ENCODE measurements at places on chromosomes 5 and 9.
A peak's percentile ranks its signal among the peaks of the same experiment; 100 is the strongest.

- DNase-seq: no peak
These were observed 623.0 kb downstream of the SLCO4C1 start for GRCh38 chr5:101673120-101673519.

GRCh38 chr9:97487107-97487506, 14.4 kb upstream of the TMOD1 start:
- no peak for DNase-seq

DNA sequence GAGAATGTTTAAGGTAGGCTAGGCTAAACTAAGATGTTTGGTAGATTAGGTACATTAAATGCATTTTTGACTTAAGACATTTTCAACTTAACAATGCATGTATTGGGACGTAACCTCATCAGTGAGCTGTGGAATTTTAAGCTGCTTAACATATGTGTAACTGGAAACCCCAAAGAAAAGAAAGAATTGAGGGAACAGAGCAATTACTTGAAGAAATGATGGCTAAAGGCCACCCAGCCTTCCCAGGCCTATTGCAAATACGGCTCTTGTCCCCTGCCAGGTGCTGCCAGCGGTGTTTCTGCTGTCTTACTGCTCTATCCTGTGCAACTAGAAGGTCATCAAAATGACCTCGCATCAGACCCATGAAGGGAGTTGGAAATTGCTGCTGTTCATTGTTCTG, 52.0 kb downstream of the RICTOR start:
- DNase-seq: no peak

DNA sequence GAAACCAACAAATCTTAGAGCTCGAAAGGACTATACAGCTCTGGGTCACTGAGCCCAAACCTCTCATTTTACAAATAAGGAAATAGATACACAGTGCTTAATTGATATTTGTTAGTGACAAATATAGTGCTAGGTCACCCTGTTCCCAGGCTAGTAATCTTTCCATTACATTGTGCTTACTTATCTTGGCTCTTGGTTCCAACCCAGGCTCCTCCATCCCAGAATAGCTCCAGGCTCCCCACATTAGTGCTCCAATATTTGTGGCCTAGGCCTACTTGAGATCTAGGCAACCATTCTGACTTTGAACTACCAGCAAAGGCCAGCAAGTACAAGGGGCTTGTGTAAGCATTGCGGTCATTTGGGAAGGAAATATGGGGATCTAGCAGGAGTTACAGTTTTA, 21.7 kb upstream of the SUB1 start:
- DNase-seq: no peak

- DNase-seq: no peak
These were observed 40.6 kb downstream of the FREM1 start for GRCh38 chr9:14869671-14870070.

GRCh38 chr9:109922617-109923470, 142.8 kb downstream of the PALM2AKAP2 start:
- DNase-seq: no peak

DNA sequence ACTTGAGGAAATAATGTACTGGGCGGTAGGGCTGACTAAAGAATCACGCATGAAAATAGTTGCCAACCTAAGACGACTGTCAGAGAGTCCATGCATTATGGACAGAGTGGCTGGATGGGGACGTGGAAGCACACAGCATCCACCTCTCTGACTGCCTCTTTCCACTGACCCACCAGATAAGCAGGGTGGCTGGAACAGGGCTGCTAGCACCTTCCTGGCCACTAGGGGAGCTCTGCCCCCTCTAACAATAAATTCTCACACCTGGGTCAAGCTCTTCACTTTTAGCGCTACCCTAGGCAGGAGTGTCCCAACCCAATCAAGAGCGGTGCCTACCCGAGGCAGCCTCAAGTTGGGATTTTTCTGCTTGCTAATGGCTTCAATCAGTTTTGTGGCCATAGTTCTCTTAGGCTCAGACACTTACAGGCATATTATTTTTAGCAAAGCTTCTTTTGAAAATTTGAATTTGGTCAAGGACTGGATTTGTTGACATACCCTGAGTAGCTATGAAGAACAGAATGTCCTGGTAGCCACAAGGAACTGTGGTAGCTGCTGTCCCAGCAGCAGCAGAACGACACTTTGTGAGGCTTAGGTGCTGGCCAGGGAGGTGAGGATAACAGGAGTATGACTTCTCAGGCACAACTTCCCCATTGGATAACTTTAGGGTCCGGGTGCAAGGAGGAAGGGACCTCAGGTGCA, 6.9 kb upstream of the TPM2 start:
- peak; percentile 57 for DNase-seq

DNA sequence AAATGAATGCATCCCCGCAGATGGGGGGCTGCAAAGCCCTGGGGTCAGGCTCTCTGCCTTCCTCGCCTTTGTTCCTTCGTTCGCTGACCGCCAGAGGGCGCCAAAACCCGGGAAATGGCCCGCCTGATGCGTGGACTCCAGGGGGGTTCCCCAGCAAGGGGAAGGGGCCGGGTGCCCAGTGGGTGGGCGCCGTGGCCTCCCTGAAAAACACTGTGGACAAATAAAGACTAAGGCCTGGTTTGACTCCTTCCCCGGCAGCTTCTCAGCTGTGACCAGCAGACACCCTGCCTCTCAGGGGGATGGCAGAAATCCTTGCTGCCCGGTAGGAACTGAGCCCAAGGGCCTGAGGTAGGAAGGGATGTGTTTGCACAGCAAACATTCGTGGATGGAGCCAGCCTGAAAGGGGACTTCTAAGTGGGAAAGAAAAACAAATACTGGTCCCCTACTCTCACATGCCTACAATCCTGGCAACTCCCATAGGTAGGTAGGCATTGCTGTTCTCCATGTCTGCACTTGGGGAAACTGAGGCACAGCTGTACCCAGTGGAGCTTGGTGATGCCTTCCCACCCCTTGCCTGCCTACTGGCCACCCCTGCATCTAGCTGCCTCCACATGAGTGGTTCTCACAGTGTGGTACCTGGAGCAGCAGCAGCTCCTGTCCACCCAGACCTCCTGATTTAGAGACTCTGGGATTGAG, 57.7 kb downstream of the DUSP1 start:
- DNase-seq: peak; percentile 66

DNA sequence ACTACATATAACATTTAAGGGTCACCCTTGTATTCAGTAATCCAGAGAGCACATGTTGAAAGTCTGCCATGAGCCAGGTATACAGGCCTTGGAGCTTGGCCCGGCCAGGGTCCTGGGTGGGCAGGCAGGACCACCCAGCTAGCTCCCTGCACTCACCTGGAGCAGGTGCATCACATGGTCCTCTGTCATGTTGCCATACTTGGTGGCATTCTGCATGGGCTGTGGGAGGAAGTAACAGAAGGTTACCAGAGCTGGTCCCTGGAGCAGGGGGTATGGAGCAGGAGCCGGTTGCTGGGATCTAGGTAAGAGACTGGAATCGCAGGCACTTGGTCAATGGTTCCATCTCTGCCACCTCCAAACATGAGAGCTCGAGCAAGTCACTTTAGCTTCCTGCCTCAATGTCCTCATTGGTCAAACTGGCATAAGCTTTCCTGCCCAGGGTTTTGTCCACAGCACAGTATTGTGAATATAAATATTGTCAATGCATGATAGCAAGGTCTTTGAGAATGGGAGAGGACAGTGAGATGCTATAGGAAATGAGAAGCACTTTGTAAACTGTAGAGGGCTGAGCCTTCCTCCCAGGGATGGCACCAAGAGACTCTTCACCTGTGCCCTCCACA, 6.5 kb downstream of the CD74 start:
- DNase-seq: no peak

- DNase-seq: peak; percentile 31
These were observed 89.2 kb upstream of the PRLR start for GRCh38 chr5:35319333-35320002.

GRCh38 chr5:172313915-172314314, 30.4 kb upstream of the UBTD2 start:
- DNase-seq: no peak

DNA sequence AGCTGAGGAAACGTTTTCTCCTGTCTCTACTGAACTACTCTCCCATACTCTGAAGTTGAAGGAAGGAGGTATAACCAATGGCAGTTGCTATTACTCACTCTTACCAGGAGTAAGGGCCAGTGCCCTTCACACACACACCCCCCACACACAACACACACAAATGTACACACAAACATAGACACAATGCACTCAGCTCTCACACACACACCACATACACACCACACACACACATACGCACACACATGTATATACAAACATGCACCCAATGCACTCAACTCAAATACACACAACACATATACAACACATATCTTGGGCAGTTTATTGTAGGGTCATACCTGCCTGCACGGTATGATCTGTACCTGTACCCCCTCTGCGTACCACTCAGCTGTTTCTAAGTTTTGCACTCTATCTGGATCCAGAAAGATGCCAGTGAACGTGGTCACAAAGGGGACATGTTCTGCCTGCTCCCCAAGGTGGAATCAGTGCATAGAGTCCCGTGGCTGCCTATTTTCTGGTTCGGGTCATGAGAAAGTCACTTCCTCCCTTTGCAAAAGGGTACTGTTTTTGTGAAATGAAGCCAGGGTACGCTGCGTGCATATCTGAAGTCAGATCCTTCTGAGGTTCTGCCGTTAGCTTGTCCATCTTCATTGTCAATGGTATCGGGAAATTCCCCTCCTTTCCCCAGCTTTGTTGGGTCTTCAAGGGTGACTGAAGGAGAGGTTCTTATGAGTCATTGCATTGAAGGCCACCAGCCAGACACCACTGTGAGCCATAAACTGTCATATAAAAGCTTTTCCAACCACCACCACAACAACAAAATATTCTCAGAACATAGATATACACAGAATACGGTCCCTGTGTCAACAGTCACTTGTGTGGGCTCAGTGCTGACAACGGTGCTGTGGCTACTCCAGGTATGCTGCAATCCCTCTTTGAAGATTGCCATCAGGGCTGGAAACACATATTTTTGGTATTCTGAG, 131.9 kb downstream of the UGCG start:
- no peak for DNase-seq

- DNase-seq: peak; percentile 35
These were observed 69.6 kb downstream of the ANKRD33B start for GRCh38 chr5:10633271-10634049.

DNA sequence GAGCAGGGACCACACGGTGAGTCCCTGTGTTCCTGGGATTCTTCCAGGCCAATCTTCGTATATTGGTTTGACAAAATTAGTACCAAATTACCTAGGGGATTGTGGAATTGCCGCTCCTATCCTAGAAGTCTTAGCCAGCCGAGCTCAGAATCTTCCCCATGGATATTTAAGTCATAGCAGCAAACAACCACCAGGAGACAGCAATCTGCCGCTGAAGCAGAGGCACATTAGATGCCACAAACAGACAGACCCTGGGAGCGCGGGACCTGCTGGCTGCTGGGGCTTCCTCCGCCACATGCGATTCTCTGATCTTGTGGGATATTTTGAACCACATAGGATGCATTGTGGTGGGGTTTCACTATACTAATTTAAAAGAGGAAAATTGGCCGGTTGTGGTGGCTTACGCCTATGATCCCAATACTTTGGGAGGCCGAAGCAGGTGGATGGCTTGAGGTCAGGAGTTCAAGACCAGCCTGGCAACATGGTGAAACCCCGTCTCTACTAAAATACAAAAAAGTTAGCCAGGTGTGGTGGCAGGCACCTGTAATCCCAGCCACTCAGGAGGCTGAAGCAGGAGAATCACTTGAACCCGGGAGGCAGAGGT, 31.7 kb upstream of the ZBTB43 start:
- no peak for DNase-seq

DNA sequence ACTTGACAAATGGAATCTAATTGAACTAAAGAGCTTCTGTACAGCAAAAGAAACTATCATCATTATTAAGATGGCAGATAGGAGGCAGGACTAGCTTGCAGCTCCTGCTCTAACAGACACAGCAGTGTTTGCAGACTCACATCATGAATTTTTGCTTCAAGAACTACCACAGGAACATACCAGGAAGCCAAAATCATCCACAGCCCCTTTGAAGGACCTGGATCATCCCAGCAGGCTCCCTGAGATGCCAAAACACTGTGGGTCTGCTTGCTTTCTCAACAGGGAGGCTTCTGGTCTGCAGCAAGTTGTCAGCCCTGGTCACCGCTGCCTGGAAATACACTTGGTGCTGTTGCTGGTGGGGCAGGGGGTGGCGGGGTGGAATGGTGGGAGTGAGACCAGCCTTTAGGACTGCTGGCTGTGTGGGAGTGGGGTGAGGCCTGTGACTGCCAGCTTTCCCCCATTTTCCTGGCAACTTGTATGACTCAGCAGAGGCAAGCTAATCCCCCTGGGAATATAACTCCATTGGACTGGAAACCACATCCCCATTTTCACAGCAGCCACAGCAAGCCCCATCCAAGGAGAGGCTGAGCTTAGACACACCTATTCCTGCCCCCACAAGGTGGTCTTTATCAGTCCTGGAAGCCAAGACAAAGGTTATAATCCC, 533.8 kb upstream of the CYLC2 start:
- no peak for DNase-seq

GRCh38 chr9:13513286-13513685, 233.8 kb upstream of the MPDZ start:
- DNase-seq: no peak

DNA sequence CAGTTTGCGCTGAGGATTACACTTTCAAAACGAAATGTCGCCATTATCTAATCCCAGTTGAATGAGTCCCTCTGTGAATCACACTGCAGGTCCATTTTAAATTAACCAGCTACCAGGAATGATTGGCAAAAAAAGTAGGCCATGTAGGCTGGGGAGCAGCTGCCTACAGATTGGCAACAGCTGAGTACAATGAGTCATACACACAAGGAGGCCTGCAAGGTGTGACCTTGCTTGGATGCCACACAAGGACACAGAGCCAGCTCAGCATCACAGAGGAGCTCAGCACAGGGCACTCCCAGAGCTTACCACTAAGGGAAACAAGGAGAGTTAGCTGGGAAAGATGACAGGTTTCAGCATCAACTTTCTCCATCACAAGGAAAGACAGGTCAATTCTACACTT, 12.9 kb downstream of the HAVCR1 start:
- no peak for DNase-seq

DNA sequence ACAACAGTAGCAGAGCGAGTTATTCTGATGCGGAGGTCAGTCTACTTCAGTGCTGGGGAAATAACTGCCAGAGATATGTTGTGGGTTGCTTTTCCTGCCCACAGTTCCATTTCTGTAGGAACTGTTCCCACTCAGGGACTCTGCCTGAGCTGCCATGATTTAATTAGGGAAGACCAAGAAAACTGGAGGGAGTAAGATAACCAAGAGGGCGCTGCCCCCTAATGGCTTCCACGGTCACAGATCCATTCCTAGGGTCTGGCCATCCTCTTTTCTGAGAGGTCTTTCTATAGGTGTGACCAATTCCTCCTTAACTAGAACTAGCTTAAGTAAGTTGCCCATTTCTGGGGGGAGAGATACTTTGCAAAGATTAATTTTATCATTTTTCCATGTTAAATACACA, 125.9 kb downstream of the APBA1 start:
- DNase-seq: no peak

DNA sequence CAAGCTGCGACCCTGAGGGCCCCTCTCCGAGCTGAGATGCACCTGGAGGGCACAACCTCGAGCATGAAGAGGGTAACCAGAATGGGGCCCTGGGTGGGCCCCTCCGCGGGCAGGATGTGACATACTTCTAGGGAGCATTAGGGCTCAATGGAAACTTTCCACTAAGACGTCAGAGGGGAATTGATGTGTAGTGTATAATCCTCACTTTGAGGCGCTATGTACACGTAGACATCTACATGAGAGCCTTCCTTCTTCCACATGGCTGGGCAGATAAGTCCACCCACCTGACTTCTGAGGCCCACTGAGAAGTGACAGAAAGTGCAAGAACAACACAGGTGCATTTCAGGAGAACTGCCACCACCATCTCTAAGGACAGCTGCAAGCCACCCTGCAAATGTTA, 61.0 kb downstream of the DAP start:
- DNase-seq: peak; percentile 43

- no peak for DNase-seq
These were observed 509.2 kb downstream of the CDH10 start for GRCh38 chr5:24135536-24135935.

Measured in naive B cell (primary cell).